BE2C (cell line): ENCODE measurements at places on chromosomes 5 and 9.

DNA sequence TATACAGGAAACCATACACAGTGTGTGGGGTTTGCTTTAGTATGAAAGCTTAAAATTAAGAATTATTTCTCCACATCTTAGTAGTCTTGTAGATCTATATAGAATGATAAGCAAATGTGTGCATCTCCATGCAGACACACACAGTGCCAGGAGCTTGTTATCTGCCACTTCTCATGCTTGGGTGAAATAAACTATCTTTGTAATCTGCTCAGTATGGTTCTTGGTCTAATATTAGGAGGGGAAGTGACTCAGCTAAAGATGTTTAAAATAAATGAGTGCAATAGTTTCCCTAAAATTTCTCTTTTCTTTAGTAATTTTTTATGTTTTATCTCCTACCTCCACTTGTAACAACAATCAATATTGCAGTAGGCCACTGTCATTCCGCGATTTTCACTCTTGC lies 689.6 kb downstream of the TAF11L14 start:
- no peak for DNase-seq

- peak; percentile 55 for DNase-seq
These were observed 7.2 kb upstream of the RNF38 start for GRCh38 chr9:36407122-36407723.

GRCh38 chr9:121819428-121820231 lies 168.2 kb downstream of the DAB2IP start:
- DNase-seq, result peak; percentile 63

DNA sequence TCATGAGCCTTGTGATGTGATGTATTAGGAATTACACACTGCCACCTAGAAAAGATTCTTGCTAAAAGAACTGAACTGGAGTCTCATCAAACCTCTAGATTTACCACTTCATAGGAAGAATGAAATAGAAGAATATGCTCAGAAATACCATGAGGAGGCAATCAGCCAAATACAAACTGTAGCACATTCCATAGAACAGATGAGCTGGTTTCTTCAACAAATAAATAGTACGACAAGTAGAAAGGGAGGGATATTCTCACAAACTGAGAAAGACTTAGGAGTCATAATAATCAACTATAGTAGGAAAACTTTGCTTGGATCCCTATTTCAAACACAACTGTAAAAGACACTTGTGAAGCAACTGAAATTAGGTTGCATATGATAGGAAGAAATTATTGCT lies 15.4 kb downstream of the PLGRKT start:
- no peak for DNase-seq

DNA sequence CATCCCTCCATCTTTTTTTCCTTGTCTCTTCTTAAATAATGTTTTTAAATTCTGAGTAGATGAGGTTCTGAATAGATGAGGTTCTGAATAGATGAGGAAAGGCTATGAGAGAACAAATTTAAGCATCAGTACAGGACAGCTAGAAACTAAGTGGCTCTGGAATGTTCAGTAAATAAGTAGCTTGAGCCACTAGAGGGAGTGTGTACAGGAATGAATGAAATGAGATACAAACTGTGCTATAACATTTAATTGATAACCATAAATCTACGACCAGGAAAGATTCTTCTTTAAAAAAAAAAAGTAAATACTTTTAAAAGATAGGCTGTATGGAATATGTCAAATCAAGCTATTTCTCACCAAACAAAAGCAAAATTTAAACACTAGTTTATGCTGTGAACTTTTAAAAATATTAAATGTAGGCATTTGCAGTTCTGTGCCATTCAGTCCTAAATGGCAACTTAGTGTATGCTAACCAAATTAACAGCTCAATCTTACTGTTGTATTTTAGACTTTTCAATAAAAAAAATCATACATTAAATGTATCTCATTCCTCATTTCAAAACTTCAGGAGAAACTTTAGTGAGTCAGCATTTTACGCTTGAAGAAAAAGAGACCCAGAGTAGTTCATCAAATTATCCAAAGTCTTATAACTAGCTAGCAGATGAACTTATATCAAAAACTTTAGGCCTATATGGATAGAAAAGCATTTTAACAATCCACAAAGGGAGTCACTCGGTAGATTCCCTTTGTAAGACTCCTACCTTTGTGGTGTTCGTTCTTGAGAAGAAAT lies 70.4 kb upstream of the SNX2 start:
- no peak for DNase-seq

- no peak for DNase-seq
These were observed 93.6 kb downstream of the DTWD2 start for GRCh38 chr5:118894709-118895108.

GRCh38 chr5:33343676-33344327 lies 97.0 kb upstream of the TARS1 start:
- no peak for DNase-seq
